ENCODE measurements at places on chromosomes 2 and 18.

DNA sequence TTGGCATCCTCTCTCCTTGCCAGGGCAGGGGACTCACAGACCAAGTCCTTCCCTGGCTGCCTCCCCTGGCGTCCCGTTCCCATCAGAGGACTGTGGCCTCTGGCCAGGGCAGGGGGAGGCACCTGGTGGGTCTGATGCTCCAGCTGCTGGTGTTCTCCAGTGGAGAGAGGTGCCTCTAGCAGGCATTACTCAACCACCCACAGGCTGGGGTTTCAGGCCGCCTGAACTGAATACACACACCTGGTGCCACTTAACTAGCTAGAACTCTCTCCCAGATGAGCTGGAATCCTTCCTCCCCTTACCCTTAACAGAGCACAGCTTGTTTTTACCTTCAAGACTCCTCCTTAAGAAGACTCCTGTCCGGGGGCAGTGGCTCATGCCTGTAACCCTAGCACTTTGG, 37.7 kb upstream of the CNGA3 start:
- no peak for DNase-seq

- no peak for DNase-seq
Observed at GRCh38 chr2:96344011-96344410, 8.4 kb downstream of the NCAPH start.

GRCh38 chr2:203973676-203974075, 37.1 kb downstream of the ICOS start:
- DNase-seq, result no peak

DNA sequence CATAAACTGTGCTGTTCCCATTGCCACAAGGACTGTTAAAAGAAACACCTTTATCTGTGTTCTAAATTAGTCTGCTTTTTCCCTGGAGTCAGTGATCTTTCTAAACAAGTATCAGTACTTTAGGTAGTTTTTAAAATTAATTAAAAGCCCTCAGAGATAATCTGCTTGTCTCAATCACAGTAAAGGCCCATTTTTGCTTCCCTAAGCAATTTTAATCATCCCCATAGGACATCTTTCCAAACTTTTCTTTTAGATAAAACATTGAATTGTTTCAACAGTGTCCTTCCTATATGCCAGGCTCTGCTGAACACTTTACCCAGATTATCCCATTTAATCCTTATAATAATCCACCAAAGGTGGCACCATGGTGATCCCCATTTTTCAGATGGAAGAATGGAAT, 3.9 kb downstream of the ERICH2 start:
- DNase-seq, result no peak

- peak; percentile 70 for DNase-seq
Observed at GRCh38 chr18:44887227-44887631, 206.5 kb downstream of the SETBP1 start.

- DNase-seq, result no peak
Observed at GRCh38 chr18:62682371-62682770, 33.0 kb upstream of the PHLPP1 start.

- no peak for DNase-seq
Observed at GRCh38 chr18:5900262-5900661, 4.9 kb upstream of the TMEM200C start.

GRCh38 chr2:60212181-60212945, 341.1 kb downstream of the BCL11A start:
- DNase-seq, result no peak

DNA sequence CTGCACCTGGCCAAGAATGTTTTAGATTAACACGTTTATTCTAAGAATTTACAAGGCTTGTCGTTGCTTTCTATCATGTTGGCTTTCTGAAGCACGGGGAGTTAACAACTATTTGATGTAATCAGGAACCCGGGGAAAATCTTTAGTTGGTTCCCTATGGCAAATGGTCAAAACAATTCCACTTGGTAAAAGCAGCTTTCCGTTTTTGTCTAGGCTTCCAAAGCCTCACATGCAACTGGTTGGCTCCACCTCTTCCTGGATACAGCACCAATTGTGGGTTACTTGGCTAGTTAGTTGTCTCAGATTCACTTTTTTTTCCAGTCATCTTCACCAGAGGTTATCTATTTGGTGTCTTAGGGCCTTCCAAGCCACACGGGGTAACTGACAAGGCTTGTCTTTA, 2.8 kb downstream of the COLEC12 start:
- DNase-seq, result peak; percentile 55

GRCh38 chr18:29271501-29271900, 1094.6 kb upstream of the CDH2 start:
- DNase-seq, result peak; percentile 3

GRCh38 chr2:61016392-61017002, 1.0 kb upstream of the PEX13 start:
- DNase-seq, result no peak

DNA sequence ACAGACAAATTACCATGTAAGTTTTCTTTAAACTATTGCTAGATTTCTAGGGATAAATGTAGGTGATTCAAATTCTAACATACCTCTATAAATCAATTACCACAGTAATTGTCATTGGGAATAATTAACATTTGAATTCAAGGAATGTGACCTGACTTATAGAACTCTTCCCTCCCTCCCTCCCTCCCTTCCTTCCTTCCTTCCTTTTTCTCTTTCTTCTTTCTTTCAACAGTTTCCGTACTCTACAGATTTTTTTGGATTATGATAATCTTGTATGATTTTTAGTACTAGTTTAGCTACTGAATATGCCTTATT, 18.2 kb upstream of the FTCDNL1 start:
- DNase-seq, result no peak

DNA sequence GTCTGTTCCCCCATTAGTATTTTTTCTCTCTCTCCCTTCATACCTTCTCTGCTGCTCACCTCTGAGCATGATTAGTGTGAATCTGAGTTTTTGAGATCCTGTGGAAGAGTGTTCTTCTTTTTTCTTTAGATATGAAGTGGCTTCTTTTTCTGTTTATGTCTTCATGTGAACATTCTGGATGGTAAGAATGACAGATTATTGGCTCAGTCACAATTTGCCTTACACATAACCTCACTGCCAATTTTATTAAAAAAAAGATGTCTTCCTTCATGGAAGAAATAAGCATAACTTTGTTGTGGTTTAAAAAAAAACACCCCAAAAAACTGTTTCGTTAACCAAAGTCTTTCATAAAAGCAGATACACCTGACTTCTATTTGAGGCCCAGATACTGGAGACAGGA, 539.1 kb downstream of the PLCL1 start:
- no peak for DNase-seq

GRCh38 chr2:130185896-130186295, 3.8 kb downstream of the MZT2B start:
- no peak for DNase-seq

GRCh38 chr2:197165020-197165419, 145.6 kb downstream of the ANKRD44 start:
- DNase-seq, result no peak

GRCh38 chr2:12074126-12074844, 327.9 kb downstream of the LPIN1 start:
- no peak for DNase-seq

DNA sequence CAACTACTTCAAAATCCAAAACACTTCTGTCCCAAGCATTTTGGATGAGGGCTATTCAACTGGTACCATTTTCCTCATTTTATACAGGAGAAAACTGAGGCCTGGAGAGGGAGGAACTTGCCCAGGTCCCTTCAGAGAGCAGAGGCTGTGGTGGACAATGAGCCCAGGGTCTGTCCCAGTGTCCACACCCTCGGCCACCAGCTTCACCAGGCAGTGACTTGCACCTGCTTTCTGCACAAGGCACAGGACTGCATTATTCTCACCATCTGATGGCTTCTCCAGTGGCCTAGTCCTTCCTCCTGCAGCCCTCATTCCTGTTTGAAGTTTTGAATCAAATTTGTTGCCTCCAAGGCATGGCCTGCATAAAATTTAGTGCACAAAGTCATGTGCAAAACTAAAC, 53.3 kb downstream of the RNF144A start:
- DNase-seq, result no peak

GRCh38 chr2:3283206-3283605, 94.4 kb downstream of the EIPR1 start:
- no peak for DNase-seq
